ENCODE measurements at places on chromosomes 13 and 19. TPM values are rescaled to one million over a fixed set of nuclear protein-coding genes. Genes with fewer than 3 reads are reported as not detected.

The ANGPTL8 gene
- not detected for total RNA-seq

The CYP4F2 gene
- total RNA-seq: not detected

The GARIN5A gene
- total RNA-seq: 1.2 TPM

The EFNB2 gene
- total RNA-seq: 40.7 TPM

The AP1M2 gene
- total RNA-seq: 113 TPM

The C19orf53 gene
- total RNA-seq: 57.7 TPM

The BCAM gene
- 2.4 TPM for total RNA-seq

The SIGLEC8 gene
- not detected for total RNA-seq

The FCER2 gene
- total RNA-seq: not detected

The CEACAM1 gene
- not detected for total RNA-seq
